ENCODE measurements at places on chromosomes 11 and 22.

DNA sequence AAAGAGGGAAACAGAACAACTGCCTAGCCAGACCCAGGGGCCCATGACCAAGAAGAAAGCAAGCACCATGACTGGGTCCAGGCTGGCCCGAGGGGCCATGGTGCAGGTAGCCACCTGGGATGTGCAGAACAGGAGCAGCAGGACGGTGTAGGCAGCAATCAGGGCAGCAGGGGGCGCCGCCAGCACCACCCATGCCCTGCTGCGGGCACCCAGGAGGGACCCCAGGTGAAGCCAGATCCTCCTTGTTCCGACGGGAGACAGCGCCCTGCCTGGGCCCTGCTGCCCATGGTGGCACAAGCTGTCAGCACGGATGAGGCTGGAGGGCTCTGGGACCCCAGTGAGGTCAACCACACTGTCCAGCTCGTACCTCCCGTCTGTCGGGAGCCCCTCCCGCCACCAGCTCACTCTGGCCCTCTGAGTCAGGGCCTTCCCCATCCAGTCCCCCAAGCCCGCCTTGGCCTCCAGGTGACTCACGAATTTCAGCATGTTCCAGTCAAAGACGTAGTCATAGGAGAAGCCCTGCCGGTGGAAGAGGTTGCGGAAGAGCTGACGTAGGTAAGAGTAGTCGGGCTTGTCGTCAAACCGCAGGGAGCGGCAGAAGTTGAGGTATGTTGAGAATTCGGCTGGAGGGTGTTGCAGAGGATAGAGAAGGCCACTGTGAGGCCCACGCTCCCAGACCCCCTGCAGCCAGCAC, 18.8 kb downstream of the CSNK1E start:
- no peak for DNase-seq

- DNase-seq, result no peak
These were observed 77.2 kb downstream of the TMPRSS5 start for GRCh38 chr11:113628912-113629311.

DNA sequence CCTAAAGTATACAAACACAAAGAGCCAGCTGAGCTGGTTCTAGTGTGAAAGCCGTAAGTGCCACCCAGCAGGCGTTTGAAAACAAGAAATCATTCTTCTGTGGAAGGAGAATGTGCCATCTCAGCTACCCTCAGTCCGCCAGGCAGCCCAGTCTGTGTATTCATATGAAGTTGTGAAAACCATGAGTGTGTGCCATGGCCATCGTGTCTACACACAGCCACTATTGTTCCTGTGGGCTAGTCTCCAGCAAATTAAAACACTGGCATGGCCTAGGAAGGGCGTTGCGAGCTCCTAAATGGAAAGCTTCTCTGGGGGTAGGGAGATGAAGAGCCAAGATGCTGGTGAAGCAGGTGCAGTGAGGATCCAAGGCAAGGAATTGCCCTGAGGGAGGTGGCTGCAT, 51.5 kb upstream of the HORMAD2 start:
- DNase-seq, result no peak

- no peak for DNase-seq
These were observed 12.7 kb upstream of the CPT1A start for GRCh38 chr11:68854273-68854958.

GRCh38 chr11:95884376-95884775, 39.5 kb downstream of the MTMR2 start:
- no peak for DNase-seq

GRCh38 chr22:48707763-48708557, 1119.7 kb downstream of the BRD1 start:
- DNase-seq, result no peak

- DNase-seq, result no peak
These were observed 47.3 kb downstream of the GRAMD1B start for GRCh38 chr11:123477205-123477907.

- DNase-seq, result no peak
These were observed 36.5 kb upstream of the CELSR1 start for GRCh38 chr22:46573781-46574437.

- DNase-seq, result no peak
These were observed 140.4 kb upstream of the ARHGAP42 start for GRCh38 chr11:100546714-100547113.

- no peak for DNase-seq
These were observed 24.4 kb downstream of the ADAMTS8 start for GRCh38 chr11:130403967-130404366.

DNA sequence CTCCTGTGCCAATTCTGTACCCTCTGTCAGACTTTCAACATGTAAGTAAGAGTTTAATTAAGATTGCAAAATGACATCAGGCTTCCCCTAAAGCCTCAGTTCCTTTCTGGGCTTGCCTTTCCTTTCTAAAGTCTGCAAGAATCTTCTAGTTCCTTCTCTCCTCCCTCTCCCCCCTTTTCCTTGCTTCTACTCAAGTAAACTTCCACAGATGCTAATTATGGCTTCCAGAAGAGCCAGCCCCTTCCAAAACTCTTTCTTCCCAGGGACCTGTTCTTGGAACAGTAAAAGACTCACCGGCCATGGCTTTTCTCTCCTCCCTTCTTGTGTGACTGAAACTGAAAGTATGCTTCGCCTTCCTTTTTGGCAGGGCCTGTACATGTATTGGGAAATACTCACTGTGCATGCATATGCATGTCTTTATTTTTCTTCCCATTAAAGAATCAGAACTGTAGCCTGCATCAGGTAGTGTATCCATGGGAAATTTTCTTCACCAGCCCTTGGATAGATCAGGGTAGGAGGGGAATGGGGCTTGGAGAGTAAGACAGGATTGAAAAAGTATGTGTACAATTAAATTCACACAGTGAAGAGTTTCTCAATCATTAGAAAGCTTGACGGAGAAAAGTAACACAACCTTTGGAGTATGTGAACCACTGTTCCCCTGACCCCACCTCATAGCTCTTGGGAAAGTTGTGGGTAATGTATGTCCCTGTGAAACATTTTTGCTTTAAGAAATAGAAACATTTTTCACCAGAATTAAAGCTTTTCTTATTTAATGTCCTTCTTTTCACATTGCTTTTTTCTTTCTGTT, at the start of gene CASP1:
CASP1 (minus strand) TSS at position 332 of the 808 bp plus-strand sequence; CDS start at position 301, 31 bp downstream.
- DNase-seq, result no peak

- no peak for DNase-seq
These were observed 57.2 kb upstream of the ARHGAP32 start for GRCh38 chr11:129249351-129249750.

DNA sequence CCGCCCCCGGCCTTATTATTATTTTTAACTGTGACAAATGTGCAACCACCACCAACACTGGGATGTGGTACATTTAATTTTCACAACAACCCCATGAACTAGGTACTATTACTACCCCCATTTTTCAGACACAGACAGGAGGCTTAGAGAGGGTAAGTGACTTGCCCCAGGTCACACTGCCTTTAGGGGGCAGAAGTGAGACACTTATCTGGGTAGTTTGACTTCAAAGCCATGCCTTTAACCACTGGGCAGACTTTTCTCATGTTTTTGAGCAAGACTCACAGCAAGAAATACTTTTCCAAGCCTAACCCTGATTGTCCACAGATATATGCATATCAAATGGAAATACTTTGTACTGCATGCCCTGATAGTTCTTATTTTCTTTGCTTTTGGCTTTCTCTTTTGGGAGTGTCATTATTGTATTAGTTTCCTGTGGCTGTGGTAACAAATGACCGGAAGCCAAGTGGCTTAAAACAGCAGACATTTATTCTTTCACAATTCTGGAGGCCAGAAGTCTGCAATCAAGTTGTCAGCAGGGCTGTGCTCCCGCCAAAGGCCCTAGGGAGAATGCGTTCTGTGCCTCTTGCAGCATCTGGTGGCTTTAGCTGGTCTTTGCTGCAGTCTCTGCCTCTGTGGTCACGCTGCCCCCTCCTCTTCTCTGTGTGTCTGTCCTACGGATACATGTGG, 110.8 kb downstream of the GRIK4 start:
- DNase-seq, result no peak

- DNase-seq, result no peak
These were observed 18.6 kb downstream of the ATM start for GRCh38 chr11:108241330-108242037.

DNA sequence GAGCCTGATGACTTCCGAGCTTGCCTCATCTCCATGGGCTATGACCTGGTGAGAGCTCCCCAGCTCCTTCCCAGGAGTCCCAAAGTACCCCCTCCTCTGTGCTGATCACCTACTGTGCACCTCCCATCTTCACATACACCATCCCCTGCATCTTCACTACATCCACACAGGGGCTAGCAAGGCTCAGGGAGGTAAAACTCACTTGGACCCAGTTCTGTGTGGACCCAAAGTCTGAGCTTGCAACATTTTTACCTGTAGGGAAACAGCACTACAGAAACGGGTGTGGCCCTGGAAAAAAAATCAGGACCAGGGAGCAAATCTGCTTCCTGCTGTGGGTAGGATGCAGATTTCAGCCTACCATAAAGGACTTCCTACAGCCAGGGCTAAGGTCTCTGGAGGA, 6.1 kb downstream of the CTSF start:
- DNase-seq, result no peak

DNA sequence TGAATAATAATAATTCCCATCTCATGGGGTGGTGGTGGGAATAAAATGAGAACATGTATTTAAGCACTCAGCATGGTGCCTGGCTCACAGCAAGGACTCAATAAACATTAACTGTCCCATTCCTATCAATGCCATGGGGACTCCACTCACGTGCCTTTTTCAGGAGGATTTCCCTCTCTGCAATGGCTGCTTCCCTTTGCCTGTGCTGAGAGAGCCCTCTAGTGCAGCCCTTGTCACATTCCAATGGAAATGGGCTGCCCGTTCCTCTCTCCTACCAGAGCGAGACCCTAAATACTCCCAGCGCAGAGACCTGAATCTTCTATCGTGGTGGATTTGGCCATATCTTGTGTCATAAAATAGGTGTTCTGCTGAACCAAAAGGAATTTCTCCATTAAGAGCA, 621.5 kb upstream of the B3GAT1 start:
- no peak for DNase-seq

DNA sequence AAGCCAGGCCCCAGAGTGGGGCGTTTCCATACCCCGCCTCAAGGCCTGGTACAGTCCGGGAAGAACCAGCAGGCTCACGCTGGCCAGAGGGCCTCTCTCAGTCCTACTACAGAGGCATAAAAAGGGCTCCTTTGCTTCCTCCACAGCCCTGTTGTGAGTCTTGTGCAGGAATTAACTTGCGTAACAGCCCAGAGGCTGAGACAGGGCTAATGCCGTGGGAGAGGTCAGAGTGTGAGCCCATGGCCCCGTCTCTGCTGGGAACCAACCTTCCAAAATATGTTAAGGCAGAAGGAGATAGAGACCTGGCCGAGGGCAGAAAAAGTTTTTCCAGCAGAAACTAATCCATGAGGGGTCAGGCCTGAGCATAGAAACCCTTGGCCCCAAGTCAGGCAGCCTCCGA, 19.9 kb upstream of the TMEM184B start:
- DNase-seq, result no peak

DNA sequence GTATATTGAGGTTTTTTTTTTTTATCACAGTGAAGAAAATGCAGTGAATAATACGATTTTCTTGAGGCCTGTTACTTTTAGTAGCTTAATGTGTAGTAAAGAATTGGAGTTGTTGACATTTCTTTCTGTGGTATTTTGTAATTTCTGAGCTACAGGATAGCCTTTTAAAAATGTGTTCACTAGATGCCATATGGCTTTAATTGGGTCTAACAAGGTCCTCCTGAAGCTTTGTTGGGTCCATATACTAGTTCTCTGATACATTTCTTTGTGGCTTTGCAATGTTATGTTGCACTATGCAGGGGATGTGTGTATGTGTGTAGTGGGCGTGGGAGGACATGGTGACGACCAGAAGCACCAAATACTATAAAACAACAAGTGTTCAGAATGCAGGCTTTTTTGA, 25.1 kb downstream of the FBXO7 start:
- no peak for DNase-seq

GRCh38 chr11:61671527-61671926, 8.7 kb upstream of the DAGLA start:
- DNase-seq, result no peak

GRCh38 chr11:109552376-109552775, 130.4 kb downstream of the C11orf87 start:
- no peak for DNase-seq

DNA sequence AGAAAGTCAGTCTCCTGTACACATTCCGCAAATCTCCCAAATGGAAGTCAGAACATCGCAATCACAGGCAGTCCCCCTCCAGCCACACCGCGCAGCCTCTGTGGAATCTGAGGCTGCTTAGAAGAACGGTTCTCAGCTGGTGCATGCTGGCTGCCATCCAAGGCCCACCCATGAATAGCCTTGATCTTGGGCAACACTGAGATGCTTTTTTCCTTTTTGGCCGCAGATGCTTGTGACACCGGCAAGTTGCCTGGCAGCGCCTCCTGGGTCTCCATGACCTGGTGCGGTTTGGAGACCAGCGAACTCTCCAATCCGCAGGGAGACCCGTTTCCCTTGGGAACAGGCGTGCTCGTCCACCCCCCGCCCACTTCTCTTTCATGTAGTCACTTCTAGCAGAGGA, 26.3 kb upstream of the PHF21B start:
- no peak for DNase-seq

DNA sequence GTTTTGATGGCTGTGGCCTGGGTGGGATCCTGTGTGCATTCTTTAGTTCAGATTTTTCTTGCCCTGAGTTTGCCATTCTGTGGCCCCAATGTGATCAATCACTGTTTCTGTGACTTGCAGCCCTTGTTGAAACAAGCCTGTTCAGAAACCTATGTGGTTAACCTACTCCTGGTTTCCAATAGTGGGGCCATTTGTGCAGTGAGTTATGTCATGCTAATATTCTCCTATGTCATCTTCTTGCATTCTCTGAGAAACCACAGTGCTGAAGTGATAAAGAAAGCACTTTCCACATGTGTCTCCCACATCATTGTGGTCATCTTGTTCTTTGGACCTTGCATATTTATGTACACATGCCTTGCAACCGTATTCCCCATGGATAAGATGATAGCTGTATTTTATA, 620 bp downstream of the OR4C16 start:
- DNase-seq, result no peak

- no peak for DNase-seq
These were observed 158.0 kb downstream of the DSCAML1 start for GRCh38 chr11:117638911-117639543.

- DNase-seq, result no peak
These were observed 43.9 kb downstream of the SGSM3 start for GRCh38 chr22:40414311-40414710.

GRCh38 chr11:68904248-68904847, 657 bp downstream of the IGHMBP2 start:
- no peak for DNase-seq

GRCh38 chr11:130486987-130487923, 38.8 kb downstream of the ADAMTS15 start:
- DNase-seq, result no peak

DNA sequence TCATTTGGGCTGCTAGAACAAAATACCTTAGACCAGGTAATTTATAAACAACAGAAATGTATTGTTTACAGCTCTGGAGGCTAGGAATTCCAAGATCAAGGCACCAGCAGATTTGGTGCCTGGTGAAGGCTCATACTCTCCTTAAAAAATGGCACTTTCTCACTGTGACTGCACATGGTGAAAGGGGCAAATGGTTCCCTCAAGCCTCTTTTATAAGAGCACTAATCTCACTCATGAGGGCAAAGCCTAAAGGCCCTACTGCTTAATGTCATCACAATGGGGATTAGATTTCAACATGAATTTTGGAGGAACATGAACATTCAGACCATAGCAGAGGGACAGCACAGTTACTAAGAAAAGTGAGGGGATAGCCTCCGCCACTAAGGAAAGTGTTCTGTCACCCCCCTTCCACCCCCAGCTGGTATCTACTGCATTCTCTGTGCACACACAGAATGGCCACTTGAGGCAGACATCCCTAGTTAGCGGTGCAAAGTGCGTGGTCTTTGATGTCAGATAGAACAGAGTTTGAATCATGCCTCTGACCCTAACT, 47.2 kb upstream of the CEP295 start:
- DNase-seq, result no peak

Data from stimulated activated CD4-positive, alpha-beta T cell treated with anti-CD3 and anti-CD28 coated beads, Interleukin-15, amount 100 ng/mL, for 1 hour (primary cell).